Occipital lobe (tissue), 3 donors: ENCODE measurements at places on chromosomes 3 and 15. TPM values are rescaled to one million over a fixed set of nuclear protein-coding genes. Genes with fewer than 3 reads are reported as not detected.

The GOLGA6B gene
- not detected for total RNA-seq

The NLGN1 gene
- 126 TPM for total RNA-seq

DNA sequence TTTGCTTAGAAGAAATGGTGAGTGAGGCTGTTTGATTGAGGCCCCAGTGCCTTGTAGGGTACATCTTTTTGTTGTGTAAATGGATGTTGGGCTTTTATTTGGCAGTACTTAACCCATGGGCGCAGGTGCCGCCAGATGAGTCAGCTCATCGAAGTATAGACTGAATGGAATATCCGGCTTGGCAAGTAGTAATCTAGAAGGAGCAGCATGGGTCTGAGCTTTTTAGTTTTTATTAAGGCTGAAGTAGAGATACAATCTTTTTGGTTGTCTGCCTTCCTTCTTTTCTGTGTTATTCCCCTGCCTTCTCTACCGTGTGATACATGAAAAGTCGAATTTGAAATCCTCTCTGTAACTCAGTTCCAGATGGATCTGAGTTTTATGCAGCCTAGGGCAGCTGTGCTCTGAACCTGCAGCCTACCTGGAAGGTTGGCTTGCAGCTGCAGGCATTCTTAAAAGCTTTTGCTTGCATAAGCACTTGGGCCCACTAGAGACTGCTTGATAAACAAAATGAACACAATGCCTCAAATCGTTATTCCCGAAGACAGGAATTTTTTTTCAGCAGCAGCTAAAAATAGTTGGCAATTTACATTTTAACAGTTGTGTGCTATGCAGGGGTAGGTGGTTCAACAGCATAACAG lies 177.5 kb upstream of the CGNL1 start:
- DNase-seq = no peak

DNA sequence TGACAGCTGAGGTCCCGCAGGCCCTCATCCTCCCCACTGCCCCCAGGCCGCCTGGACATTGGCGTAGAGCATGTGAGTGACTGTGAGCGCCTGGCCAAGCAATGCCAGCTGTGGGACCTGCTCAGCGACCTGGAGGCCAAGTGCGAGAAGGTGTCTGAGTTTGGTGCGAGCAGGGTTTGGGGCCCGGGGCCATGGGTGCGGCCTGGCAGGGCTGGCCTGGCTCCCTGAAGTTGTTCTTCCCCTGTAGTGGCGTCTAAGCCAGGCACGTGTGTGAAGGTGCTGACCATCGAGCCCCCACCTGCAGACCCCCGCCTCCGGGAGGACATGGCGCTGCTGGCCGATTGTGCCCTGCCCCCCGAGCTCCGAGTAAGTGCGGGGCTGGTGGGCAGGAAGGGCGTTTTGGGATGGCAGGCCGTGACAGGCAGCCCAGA lies 4.2 kb downstream of the ABTB1 start:
- no peak for DNase-seq

DNA sequence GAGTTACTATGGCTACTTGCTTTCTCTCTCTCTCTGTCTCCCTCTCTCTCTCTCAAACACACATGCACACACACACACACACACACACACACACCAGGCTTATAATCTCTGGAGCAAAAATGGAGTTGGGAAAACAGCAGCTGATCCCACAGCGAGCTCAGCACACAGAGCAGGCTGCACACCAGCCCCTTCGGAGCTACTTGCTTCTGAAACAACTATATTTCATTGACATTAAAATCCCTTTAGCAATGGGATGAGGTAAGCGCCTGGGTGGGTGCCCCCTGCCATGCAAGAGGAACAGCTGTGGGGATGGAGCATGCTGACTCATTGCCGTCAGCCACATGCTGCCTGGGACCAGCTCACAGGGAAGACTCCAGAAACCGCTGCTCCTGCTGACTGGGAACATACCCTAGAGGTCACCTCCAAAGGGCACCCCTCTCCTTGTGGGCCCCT lies 45.7 kb downstream of the B3GNT5 start:
- DNase-seq = peak; percentile 28

DNA sequence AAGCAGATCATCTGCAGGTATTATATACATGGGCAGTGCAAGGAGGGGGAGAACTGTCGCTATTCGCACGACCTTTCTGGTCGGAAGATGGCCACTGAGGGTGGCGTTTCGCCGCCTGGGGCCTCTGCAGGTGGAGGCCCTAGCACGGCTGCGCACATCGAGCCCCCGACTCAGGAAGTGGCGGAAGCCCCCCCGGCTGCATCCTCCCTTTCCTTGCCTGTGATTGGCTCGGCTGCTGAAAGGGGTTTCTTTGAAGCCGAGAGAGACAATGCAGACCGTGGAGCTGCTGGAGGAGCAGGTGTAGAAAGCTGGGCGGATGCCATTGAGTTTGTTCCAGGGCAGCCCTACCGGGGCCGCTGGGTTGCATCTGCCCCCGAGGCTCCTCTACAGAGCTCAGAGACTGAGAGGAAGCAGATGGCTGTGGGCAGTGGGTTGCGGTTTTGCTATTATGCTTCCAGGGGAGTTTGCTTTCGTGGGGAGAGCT lies 639 bp downstream of the MKRN3 start:
- DNase-seq = no peak

DNA sequence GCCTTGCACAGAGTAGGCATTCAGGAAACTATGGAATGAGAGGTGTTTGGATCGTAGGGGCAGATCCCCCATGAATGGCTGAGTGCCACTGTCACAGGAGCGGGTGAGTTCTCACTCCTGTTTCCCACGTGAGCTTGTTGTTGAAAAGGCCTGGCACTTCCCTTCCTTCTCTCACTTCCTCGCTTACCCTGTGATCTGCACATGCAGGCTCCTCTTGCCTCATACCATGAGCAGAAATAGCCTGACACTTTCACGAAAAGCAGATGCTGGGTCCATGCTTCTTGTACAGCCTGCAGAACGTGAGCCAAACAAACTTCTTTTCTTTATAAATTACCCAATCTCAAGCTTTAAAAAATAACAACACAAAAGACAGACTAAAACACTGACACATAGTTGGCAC lies 55.4 kb downstream of the AGBL1 start:
- DNase-seq = no peak

- no peak for DNase-seq
Measured at GRCh38 chr3:180922242-180922641, 9.8 kb downstream of the FXR1 start.
